NCI-H82 (cell line): ENCODE measurements at places on chromosomes 7 and 10.

DNA sequence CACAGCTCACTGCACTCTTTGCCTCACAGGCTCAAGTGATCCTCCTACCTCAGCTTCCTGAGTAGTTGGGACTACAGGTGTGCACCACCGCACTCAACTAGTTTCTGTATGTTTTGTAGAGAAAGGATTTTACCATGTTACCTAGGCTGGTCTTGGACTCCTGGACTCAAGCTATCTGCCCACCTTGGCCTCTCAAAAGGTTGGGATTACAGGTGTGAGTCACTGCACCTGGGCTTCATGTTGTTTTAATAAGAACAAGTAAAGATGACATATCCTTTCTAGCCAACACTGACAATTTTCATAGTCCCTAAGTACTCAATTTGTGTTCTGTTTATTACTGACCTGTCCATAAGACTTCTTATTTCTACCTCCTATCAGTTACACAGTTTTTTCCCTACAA, 16.8 kb downstream of the SEMA3C start:
- no peak for DNase-seq

GRCh38 chr7:39054731-39055130, 77.0 kb downstream of the POU6F2 start:
- DNase-seq: peak; percentile 47

DNA sequence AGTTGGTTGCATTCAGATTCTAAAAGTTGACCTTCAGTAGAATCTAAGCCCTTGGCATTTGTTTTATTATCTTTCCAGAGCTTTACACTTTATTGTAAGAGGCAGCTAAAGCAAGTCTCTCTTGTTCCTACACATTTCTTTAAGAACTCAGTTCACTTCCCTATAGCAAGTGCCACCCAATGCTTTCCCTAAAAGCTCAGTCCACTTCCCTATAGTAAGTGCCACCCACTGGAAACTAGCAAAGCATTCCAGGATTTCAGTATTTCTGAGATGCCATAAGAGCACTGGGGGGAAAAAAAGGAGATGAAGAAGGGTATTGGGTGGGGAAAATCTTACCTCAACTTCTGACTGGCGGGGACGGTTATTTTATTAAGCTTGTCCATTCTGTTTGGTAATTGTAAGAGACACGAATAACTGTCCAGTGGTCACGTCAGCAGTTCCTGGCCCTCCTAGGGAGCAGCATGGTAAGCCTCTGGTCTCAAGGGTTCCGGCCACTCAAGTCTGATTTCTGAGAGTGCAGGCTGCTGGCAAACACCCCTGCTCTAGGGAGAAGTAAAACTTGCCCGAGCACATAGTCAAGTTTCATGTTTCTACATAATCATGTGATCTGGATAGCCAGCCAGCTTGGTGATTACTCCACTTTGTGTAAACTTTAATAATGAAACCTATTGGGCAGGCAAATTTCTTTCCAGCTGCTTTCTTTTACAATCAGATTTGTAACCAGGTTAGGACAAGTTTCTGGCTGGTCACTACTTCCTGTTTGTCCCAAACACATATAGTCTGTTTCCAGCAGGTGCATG, at the start of gene BLNK:
Gene BLNK (minus strand): TSS at position 554 of the 800 bp plus-strand sequence. CDS start 171 bp downstream, at position 383.
- no peak for DNase-seq

DNA sequence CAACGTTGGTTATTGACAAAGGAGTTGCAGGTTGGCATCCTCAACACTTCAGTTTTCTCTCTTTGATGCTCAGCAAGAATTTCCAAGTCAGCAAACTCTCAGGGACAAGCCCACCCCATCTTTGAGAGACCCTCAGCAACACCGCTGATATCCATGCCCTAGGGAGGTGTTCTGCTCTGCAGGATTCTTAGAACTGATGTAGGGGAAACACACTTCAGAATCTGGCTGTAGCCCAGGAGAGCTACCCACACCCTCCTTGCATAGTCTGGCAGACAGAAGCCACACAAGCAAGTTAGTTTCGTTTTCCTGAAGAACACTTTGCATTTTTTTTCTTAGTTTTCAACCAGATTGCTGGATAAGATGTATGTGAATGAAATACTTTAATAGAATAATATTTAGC, 822 bp downstream of the SAMD9L start:
- DNase-seq: no peak

DNA sequence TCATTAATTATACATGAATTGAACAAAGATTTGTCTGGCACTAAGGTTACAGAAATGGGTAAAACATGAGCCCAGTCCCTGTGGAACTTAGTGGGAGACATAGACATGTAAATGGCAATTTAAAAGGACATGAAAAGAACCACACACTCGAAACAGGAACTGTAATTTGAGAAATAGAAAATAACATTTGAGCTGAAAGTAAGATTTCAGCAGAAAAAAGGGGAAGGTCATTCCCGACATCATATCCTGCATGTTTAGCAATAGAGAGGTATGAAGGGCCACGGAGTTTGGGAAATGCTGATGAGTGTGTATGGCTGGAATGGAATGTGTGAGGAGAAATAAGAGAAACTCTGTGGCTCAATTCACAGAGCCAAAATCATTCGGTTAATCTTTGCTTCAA, 175.4 kb upstream of the AHR start:
- no peak for DNase-seq

GRCh38 chr10:20606985-20607384, 290.1 kb downstream of the NEBL start:
- no peak for DNase-seq

GRCh38 chr7:69790977-69791724, 192.9 kb downstream of the AUTS2 start:
- no peak for DNase-seq

- no peak for DNase-seq
These were observed 35.3 kb downstream of the PLPP4 start for GRCh38 chr10:120492346-120492745.

- DNase-seq: peak; percentile 68
These were observed 557 bp downstream of the TMEM120A start for GRCh38 chr7:75993689-75994387.

- DNase-seq: peak; percentile 59
These were observed 314.2 kb upstream of the GNAI1 start for GRCh38 chr7:79820387-79820786.

GRCh38 chr10:62376071-62377025, 2.2 kb downstream of the ZNF365 start:
- no peak for DNase-seq

DNA sequence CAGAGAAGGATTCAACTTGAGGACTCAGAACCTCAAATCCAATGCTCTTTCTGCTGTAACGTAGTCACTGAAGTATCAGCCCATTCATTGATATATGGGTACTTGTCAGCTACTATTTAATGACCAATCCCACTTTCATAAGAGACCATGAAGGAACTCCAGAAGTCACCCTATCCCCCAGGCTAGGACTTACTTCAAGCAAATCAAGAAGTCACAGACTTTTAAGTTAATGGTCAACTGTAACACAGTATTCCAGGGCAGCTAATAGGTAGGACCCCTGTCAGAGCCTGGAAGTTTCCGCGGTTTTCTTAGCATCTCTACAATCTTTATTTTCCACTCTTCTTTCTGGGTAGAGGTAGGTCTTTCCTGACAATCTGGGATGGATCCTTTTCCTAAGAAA, 269.9 kb downstream of the POU6F2 start:
- DNase-seq: no peak

DNA sequence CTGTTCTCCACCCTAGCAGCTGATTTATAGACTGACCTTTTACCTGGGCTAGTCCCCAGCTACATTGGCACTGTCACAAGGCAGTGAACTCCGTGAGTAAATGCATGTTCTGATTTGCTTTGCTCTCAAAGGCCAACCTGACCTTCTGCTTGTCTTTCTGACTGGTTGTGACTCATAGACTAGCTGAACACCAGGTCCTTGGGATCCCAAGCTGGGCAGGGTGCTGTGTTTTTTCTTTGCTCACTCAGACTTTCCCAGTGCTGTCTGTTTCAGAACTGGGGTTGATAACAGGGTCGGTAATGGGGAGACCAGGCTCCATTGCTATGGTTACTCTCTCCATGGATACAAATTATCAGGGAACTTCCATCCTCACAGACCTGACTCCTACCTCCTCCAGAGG, 35.0 kb downstream of the EVX1 start:
- DNase-seq: no peak

- DNase-seq: no peak
These were observed 74.2 kb downstream of the RHOBTB1 start for GRCh38 chr10:60869652-60870415.

- DNase-seq: no peak
These were observed 2.4 kb downstream of the SORBS1 start for GRCh38 chr10:95558593-95559320.

GRCh38 chr10:29472301-29473086, 162.3 kb downstream of the SVIL start:
- DNase-seq: no peak

DNA sequence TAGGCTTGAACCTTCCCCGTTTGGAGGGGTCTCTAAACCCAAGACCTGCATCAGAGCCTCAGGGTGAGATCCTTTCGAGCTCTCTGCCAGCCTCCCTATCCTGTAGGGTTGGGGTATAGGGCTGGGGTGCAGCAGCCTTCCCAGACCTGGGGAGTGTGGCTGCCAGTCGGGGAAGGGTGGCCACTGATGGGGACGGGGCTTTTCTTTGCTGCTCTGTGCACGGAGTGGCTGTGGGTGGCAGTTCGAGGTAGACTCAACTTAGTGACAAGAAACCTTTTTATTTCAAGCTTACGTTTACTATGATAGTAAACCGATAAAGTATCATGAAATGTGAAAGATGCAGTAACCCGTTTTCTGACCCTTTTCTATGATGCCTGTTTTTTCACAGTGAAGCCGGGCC, 13.0 kb downstream of the ZNF316 start:
- DNase-seq: no peak

GRCh38 chr10:132308587-132309470, 1.1 kb upstream of the STK32C start:
- no peak for DNase-seq

GRCh38 chr10:94902570-94902969, 35.9 kb upstream of the CYP2C9 start:
- no peak for DNase-seq

GRCh38 chr7:128913870-128914565, 3.5 kb upstream of the KCP start:
- no peak for DNase-seq

- peak; percentile 15 for DNase-seq
These were observed 131.9 kb downstream of the LYZL1 start for GRCh38 chr10:29420744-29421143.

- DNase-seq: no peak
These were observed 11.3 kb downstream of the STARD3NL start for GRCh38 chr7:38189231-38189938.

DNA sequence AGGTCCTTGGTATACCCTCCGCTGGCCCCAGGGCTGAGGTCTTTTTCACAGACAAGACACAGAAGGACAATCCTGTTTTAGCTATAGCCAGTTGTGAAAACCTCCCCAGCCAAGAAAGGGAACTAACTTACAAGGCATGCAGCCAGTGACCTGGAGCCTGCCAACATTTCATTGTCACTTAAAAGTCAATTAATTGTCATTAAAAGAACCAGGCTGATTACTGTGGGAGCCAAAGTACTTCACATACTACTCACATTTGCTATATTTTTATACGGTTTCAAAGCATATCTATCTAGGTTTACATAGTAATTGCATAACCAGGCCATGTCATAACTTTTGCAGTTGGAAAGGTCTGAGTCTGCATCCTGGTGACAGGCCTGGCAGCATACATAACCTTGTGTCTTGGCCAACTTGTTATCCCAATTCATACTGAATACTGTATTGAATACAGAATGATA, 31.1 kb downstream of the NRBF2 start:
- no peak for DNase-seq

GRCh38 chr7:130292682-130293257, at the start of gene CPA4:
Gene CPA4, plus strand, starts transcription at chr7:130293161. Its CDS starts 20 bp downstream, at chr7:130293181.
- DNase-seq: no peak

DNA sequence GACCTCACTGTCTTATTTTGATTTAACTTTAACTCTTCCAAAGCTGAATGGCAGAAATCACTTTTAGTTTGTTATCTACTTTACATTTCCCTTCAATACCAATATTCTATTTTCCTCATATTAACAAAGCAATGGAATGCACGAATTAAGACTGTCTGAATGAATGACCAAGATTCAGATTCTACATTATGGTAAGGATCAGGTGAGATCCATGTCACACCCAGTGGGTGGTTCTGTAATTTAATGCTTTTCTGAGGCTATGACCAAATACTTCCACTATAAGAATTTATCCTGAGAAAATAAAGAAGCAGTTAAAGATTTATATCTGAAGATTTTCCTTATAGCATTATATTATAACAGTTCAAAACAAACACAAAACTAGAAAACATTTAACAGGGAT, 90.2 kb upstream of the NUPR2 start:
- DNase-seq: no peak

DNA sequence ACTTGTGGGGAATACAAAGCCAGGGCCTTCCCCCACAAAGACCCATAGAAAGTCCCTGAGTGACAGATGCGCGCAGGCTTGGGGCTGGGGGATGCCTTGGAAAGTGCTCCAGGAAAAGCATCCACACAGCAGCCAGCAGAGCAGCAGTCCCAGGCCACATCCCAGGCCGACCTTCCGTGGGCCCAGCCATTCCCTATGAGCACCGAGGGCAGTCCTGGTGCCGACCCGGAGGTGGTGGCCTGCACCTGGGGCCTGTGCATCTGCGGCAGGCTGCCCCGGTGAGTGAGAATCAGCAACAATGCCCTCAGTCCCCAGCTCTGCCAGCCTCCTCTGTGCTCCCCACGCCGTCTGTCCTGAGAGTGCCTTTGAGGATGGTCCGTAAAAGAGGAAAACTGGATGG, 26.4 kb downstream of the ASB13 start:
- no peak for DNase-seq

GRCh38 chr10:29748109-29748650, 113.4 kb upstream of the SVIL start:
- DNase-seq: no peak

GRCh38 chr7:73577627-73578341, 595 bp downstream of the TBL2 start:
- DNase-seq: no peak

DNA sequence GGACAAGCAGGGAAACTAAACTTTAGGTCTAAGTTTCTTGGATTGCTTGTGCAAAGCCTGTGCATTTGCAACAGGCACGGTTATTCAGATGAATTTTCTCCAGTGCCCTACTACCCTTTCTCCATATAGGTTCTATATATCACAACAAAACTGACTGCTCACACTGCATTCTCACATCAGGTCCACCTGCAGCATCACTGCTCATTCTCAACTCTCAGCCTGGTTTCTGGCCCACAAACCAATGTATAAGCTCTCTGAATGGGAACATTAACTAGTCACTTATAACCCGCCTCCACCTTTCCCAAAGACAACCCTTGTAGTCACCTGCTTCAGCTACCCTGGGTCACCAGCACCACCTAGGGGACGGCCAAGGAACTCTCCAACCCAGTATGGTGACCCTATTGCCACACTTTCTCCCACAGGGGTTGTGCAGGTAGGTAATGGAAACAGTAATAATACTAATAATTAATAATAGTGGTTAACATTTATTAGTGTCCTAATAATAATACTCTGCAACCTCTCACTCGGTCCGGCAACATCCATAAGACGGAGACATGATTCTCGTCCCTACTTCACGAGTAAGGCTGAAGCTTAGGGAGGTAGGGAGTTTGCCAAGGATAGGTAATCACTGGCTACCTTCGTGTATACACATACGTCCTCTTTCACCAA, 97.3 kb downstream of the CLEC2L start:
- peak; percentile 64 for DNase-seq

- no peak for DNase-seq
These were observed 95.0 kb downstream of the FRMD4A start for GRCh38 chr10:14235566-14236195.

- DNase-seq: no peak
These were observed 28.6 kb upstream of the TRIL start for GRCh38 chr7:28986765-28987110.

GRCh38 chr10:112605063-112605462, 158.0 kb downstream of the VTI1A start:
- DNase-seq: no peak

- no peak for DNase-seq
These were observed 154.8 kb downstream of the LRRC4 start for GRCh38 chr7:127876393-127876792.
